Activated CD4-positive, alpha-beta T cell treated with anti-CD3 and anti-CD28 coated beads for 4 hours (primary cell): ENCODE measurements at places on chromosomes 6 and 20.
A peak's percentile ranks its signal among the peaks of the same experiment; 100 is the strongest.

DNA sequence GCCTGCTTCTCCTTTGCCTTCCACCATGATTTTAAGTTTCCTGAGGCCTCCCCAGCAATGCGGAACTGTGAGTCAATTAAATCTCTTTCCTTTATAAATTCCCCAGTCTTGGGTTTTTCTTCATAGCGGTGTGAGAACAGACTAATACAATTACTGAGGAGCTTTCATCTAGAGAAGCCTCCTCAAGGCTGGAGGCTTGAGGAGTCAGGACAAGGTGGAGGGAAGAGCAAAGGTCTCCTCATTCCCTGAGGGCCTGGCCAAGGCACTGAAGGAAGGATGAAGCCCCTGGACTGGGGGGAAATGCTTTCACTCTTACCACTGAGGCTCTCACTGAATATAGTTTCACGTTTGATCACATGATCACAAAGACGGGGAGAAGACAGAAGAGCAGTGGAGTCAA, 118.2 kb downstream of the MAN1A1 start:
- no peak for DNase-seq

- DNase-seq = no peak
Measured at GRCh38 chr20:53672484-53673129, 79.0 kb upstream of the ZNF217 start.

GRCh38 chr6:147136057-147136456, 68.2 kb upstream of the STXBP5 start:
- DNase-seq = no peak

GRCh38 chr20:16390991-16391390, 182.3 kb downstream of the KIF16B start:
- DNase-seq = no peak

GRCh38 chr6:109800771-109801170, 109.7 kb downstream of the FIG4 start:
- DNase-seq = no peak

GRCh38 chr20:49427751-49428518, 54.5 kb downstream of the KCNB1 start:
- DNase-seq = no peak

DNA sequence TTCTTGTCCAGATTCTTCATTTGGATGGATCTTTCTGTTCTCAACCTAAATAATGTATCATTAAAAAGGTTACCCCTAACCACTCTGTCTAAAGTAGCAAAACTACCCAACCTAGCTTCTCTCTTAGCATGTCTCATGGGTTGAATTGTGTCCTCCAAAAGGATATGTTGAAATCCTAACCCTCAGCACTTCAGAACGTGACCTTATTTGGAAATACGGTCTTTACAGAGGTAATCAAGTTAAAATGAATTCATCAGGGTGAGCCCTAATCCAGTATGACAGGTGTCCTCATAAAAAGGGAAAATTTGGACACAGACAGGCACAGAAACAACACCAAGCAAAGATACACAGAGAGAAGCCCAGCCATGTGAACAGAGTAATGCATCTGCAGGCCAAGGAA, 6.1 kb upstream of the FRK start:
- no peak for DNase-seq

DNA sequence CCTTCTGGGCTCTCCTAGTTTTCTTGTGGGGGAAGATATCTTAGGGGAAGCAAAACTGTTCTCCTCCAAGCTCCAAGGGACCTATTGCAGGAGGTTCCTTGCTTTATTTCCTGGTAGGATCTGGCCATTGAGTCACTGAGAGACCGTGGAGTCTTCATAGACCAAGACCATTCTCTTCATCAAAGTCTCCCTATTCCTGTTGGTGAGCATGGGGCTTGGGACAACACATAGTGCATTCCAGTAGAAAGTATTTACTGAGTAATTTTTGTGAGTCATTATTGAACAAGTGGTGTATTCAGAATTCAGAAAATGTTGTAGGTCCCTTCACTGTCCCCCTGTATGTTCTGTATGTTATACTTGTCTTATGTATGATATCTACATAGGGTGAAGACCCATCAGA, 133.6 kb downstream of the CDH26 start:
- no peak for DNase-seq

- no peak for DNase-seq
Measured at GRCh38 chr6:109340811-109341210, 41.5 kb downstream of the CD164 start.

DNA sequence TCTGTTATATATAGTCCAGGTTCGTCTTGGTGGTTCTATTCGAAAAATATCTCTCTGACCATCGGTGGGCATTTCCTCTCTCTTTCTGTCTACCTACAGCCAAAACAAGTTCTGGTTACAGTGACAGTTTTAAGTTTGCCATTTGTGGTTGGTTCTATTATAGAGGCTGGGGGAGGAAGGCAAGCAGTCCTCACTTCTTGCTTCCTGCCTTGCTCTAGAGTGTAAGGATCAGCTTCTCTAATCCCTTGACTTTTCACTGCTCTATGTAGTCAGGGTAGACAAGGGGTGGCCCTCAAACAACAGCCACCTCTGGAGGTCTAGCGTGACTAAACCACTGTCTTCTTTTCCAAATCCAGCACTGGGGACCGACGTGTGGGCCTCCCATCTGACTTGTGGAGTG, 16.1 kb downstream of the E2F3 start:
- no peak for DNase-seq

GRCh38 chr6:15573384-15573783, 89.4 kb downstream of the DTNBP1 start:
- DNase-seq = no peak

DNA sequence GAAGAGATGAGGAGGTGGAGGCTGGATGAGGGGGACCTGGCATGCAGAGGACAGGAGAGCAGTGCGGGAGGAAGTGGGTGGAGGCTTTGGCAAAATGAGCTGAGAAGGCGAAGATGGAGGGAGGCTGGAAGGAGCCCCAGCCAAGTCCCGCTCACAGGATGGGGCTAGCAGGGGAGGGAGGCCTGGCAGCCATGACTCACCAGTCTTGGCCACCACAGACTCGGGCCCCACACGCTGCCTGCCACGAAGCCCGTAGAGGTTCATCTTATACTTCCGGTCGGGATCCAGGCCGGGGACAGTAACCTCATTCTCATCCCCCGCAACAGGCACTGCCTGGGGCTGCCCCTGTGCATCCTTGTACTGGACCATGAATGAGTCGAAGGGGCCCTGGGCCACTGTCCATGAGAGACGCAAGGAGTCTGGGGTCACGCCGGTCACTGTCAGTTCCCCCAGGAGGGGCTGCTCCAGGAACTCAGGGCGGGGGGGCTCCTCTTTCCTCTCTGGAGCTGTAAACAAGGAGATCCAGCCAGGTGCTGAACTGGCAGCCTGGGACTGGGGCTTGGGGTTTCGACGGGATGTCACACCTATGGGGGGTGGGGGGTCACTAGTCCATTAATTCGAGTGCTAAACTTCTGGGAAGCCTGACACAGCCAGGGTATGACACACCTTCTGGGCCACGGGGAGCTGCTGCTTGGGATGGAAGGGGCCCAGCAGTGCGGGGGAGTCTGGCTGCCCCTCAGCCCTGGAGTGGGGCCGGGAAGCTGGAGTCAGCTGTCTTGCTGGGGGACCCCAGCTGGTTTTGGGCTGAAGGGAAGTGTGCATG, 27.8 kb downstream of the TNXB start:
- DNase-seq = no peak

DNA sequence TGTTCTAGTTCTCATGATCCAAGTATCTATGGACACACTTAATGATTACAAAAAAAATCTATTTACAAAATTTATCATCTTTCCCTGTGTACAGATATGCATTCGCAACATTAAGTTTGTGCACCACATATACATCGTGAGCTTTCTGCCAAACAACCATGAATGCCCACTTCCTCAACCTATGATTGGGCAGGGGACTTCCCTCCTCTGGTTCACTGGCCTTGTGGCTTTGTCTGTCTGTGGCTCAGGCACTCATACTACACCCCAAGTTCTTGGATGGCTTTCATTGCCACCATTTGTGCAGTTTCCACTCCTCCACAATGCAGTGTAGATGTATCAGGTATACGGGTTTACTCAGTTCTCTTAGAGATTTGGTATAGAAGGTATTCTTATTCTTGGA, 74.9 kb downstream of the HS3ST5 start:
- no peak for DNase-seq

GRCh38 chr6:139391709-139392108, 17.3 kb upstream of the CITED2 start:
- DNase-seq = no peak

- DNase-seq = no peak
Measured at GRCh38 chr20:859751-860231, 26.3 kb downstream of the FAM110A start.

GRCh38 chr6:75436869-75437268, 56.7 kb downstream of the FILIP1 start:
- DNase-seq = no peak

DNA sequence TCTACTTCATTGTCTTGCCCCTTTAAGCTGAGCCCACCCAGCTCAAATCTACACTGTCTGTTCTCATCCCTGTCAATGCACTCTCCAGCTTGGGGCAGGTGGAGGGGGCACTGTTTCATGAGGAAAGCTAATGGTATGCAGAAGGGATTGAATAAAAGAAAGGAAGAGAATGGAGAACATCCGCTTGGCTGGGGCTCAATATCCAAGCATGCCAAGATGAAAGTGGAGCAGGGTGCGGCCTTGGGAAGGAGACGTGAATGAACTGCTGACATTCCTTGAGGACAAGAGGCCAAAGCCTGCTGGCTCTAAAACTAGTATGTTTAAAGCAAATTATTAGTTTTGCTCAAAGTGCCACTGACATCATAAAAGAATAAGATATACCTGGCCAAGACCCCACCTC, 24.2 kb downstream of the AKAP12 start:
- DNase-seq = no peak

DNA sequence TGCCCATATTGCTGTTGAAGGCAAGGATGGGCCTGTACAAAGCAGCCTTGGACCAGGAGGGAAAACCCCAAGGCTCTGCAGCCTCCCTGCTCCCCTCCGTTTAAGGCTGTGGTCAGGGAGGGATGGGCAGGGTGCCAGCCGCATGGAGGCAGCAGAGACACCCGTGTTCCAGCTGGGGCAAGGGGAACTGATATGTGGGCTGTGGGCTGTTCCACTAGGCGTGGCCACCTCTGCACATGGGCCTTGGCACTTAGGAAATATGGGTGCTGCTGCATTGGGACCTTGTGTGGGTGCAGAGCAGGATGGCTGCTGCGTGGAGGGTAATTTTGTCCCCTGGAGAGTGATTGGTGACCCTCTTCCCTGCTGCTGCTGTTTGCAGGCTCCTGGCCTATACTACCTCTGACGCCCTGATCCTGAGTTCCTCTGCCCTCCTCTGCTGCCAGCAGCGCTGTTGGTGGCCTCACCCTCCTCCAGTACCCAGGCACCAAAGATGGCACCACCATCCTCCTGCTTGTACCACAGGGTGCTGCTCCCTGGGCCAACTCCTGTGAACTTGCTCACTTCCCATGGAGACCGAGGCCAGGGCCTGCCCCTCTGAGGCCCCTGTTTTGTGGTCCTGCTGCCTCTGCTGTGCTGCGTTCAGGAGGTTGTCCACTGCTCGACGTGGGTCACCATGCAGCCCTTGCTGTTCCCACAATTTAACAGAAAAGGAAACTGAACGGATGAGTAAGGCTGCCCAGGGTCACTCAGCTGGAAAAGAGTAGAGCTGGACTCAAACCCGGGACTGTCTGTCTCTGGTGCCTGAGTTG, 35.3 kb downstream of the PANK2 start:
- no peak for DNase-seq

GRCh38 chr6:10221178-10221577, 193.7 kb downstream of the TFAP2A start:
- no peak for DNase-seq

GRCh38 chr6:33759887-33760629, 13.4 kb upstream of the IP6K3 start:
- DNase-seq = no peak

- no peak for DNase-seq
Measured at GRCh38 chr6:20589266-20589665, 55.0 kb downstream of the CDKAL1 start.

DNA sequence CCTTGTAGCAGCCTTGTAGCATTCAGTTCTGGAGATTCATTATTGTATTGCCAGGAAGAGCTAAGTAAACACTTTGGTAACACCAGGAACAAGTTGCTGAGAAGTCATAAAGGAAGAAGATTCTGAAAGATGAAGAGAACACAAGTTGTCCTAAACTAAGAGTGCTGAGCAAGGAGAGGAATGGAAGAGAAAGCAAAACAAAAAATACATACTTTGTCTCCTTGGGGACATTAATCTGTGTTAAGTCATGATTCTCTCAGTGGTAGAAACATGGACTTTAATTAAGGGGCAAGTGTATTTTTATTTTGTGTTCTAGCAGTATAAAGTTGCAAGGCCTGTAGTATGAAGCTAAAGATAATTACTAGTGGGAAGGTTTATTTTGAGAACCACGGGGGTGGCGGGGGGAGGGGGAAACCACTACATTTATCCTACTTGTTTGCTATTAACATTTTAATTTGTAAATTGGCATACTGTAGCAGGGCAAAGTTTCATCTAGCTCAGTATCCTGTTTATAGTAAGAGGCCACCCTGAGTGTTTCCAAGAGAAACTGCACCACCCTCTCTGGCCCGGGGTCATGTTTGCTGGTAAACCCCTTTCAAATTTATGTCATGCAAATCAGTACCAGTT, 463.0 kb downstream of the CDKAL1 start:
- DNase-seq = no peak

GRCh38 chr6:167904791-167905190, 78.1 kb downstream of the AFDN start:
- DNase-seq = no peak

DNA sequence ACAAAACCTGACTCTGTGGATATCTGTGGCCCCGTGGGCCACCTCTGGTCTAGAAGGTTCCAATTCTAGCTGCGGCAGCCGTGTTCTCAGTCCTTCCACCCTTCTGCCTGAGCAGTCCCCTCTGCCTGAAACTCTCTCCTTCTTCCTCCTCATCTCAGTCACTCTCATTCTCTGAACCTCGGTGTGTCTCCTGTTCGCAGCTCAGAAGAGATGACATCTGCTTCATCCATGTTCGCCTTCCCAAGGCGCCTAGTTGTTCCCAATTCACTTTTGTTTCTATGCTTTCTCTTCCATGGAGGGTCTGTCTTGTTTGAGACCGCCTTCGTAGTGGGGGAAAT, 95.5 kb downstream of the CEBPB start:
- no peak for DNase-seq

- DNase-seq = peak; percentile 76
Measured at GRCh38 chr6:28349892-28350737, at the start of gene ZKSCAN3. Gene ZKSCAN3 (plus strand): TSS chr6:28349947. CDS start chr6:28359587, 9,640 bp downstream.

DNA sequence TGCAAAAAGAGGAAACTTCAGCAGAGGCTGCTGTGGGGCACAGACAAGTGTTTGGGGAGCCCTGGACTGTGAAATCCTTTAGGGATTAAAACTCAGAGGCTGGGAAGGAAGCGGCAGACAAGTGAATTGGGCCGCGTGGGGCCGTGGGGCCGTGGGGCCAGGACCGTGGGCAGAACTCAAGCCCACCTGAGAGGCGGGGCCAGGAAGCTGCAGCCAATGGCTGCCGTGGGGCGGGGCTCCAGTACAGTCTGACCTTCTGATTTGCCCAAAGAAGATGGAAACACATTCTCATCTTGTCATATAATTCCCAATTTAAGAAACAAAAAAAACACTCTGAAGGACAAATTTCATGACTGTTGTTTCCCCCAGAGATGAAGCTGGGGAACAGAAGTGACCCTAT, 55.4 kb downstream of the ANKRD60 start:
- no peak for DNase-seq

- DNase-seq = no peak
Measured at GRCh38 chr20:33859157-33859695, 48.1 kb downstream of the CHMP4B start.
